Activated T-helper 1 cell treated with anti-CD3 and anti-CD28 coated beads, Interleukin-2, amount 50 U/mL, for 16 hours (primary cell): ENCODE measurements at places on chromosomes 7 and 10.

GRCh38 chr10:119991816-119992215 is 99.3 kb downstream of the SEC23IP start:
- DNase-seq, result no peak

DNA sequence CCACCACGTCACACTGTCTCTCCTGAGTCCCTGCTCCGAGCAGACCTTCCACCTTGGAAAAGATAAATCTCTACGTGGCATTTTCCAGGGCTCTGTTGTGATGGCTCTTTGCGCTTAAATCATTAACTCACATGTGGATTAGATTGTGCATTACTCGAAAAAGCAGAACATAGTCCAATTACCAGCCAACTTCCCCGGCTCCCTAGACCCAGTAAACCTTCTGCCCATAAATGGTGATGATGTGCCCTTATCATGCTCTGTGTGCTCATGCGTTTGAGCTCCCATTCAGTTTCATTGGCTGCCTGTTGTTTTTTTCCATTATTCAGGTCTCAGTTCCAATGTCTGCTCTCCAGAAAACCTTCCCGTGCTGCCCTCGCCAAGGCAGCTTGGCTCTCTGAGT is 471.2 kb downstream of the GLRX3 start:
- no peak for DNase-seq

- DNase-seq, result no peak
Observed at GRCh38 chr7:39535720-39536119, 30.5 kb upstream of the YAE1 start.

DNA sequence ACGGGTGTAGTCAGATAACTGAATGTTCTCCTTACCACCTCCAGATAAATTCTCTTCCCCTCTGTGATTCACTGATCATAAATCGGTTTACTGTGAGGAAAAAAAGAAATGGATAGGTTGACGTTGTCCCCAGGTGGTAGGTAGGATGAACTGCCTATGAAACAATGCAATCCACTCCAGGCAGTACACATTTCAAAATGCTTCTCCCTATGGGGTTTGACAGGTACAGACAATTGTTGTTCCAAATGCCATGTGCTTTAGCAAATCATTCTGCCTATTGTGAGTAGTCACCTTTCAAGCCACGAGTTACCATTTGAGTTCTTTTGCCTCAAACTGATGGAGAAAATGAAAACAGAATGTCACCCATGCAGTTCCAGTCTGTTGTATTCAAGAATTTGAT is 21.8 kb downstream of the VIM start:
- DNase-seq, result no peak

DNA sequence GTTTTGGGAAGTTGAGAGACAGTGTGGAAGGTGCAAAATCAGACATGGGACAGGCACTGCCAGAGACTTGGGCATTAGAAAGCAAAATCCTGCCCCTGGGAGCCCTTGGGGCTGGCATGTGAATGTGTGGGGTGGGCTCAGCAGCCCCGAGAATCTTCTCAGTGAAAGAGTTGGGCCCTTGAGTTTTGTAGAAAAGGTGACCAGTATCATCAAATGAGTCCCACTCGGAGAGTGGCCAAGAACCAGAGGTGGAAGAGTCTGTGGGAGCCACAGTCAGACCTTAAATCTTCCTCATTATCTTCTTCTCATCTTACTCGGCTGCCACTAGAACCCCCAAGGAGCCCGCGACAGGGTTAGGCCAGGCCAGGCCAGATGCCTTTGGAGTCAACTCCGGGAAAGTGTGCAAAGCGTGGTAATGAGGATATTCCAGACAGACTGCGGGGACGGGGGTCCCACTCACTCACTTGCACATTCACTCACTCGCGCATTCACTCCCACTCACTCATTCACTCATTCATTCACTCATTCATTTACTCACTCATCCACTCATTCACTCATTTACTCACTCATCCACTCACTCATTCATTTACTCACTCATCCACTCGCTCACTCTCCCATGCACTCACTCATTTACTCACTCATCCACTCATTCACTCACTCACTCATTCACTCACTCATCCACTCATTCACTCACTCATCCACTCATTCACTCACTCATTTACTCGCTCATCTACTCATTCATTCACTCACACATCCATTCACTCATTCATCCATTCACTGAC is 74.9 kb downstream of the CARD11 start:
- DNase-seq, result no peak

DNA sequence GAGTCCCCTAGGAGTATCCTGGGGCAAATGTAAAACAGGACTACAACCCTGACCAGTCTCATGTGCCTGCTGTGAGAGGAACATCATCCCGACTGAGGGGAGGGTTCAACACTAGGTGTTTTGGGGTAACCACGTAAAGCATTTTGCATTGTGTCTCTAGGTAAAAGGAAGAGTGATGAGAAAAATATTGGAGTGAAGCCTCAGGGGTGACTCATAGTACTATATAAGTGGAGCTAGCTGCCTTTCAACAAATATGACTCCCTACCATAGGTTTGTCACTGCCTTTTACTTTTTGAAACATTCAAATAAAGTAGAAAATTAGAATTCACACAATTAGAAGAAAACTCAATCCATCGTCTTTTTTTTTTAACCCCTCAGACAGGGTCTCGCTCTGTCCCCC is 2.6 kb upstream of the CAMK2G start:
- no peak for DNase-seq

GRCh38 chr10:65273115-65273514 is 1652.7 kb upstream of the LRRTM3 start:
- no peak for DNase-seq

GRCh38 chr7:151104411-151105235 is 18.3 kb downstream of the AGAP3 start:
- no peak for DNase-seq

GRCh38 chr7:13293264-13294002 is 606.0 kb downstream of the ARL4A start:
- no peak for DNase-seq

- no peak for DNase-seq
Observed at GRCh38 chr7:151061213-151062110, 2.1 kb downstream of the SLC4A2 start.

- DNase-seq, result no peak
Observed at GRCh38 chr7:47538846-47539311, 43.0 kb downstream of the TNS3 start.

DNA sequence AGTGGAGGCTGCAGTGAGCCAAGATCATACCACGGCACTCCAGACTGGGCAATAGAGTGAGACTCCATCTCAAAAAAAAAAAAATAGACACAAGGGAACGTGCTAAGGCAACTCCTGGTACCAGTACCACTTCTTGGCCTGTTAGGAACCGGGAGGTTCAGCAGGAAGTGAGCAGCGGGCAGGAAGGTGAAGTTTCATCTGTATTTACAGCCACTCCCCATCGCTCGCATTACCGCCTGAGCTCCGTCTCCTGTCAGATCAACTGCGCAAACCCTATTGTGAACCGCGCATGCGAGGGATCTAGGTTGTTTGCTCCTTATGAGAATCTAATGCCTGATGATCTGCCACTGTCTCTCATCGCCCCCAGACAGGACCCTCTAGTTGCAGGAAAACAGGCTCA is 69.9 kb upstream of the FOXK1 start:
- no peak for DNase-seq

DNA sequence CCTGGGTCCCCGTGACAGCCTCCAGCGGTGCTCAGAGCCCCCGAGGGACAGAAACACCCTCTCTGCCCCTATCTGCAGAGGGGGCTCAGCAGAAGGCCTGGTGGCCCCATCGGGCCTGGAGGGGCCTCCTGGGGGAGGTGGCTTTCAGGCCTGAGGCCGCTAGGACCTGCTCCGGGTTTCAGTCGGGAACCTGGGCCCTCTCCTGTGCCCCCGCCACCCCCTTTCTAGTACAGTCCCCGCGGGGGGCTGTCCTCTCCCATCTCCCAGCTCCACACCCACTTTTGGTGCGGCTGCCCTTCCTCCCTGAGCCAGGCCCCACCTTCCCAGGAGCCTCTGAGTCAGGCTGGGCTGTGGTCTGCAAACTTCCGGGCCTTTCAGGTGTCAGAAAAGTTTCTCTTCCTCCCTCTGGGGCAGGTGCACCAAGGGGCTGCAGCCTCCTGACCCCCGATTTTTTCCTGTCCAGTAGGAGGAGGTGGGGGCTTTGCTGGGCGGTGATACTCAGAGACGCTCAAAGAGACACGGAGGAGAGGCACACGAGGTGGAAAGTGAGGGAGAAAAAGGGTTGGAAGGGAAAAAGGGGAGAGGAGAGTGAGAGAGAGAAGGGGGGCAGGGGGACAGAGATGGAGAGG is 692 bp downstream of the CARD11 start:
- peak; percentile 30 for DNase-seq

- DNase-seq, result no peak
Observed at GRCh38 chr7:19442016-19442785, 266.6 kb downstream of the POLR1F start.

DNA sequence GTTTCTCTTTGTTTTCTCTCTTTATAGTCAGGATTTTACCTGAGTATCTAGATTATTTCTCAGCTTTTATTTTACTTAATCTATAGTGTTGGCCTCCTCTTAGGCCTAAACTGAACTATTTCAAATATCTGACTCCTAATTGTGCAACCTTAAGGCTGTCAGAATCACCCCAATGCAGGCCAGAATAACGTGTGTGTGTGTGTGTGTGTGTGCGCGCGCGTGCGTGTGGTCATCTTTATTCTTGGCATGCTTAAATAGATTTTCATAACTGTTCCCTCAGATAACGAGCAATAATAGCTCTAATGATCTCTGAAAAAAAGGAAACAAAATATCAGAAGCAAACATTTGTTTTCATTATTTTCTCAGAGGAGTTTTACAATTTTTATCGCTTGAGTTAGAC is 92.4 kb downstream of the PCDH15 start:
- no peak for DNase-seq

- no peak for DNase-seq
Observed at GRCh38 chr7:151254316-151254715, 5.8 kb upstream of the SMARCD3 start.

DNA sequence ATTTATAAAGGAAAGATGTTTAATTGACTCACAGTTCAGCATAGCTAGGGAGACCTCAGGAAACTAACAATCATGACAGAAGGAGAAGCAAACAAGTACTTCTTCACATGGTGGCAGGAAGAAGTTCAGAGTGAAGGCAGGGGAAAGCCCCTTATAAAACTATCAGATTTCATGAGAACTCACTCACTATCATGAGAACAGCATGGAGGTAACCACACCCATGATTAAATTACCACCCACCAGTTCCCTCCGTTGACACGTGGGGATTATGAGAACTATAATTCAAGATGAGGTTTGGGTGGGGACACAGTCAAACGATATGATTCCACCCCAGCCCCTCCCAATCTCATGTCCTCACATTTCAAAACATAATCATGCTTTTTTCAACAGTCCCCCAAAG is 124.2 kb upstream of the PCGF5 start:
- no peak for DNase-seq

GRCh38 chr7:44284216-44284615 is 41.2 kb downstream of the CAMK2B start:
- DNase-seq, result no peak

GRCh38 chr7:43405948-43406347 is 177.0 kb upstream of the STK17A start:
- no peak for DNase-seq
